Skeletal muscle cell (primary cell): ENCODE measurements at places on chromosomes 12 and 14.
A peak's percentile ranks its signal among the peaks of the same experiment; 100 is the strongest.

DNA sequence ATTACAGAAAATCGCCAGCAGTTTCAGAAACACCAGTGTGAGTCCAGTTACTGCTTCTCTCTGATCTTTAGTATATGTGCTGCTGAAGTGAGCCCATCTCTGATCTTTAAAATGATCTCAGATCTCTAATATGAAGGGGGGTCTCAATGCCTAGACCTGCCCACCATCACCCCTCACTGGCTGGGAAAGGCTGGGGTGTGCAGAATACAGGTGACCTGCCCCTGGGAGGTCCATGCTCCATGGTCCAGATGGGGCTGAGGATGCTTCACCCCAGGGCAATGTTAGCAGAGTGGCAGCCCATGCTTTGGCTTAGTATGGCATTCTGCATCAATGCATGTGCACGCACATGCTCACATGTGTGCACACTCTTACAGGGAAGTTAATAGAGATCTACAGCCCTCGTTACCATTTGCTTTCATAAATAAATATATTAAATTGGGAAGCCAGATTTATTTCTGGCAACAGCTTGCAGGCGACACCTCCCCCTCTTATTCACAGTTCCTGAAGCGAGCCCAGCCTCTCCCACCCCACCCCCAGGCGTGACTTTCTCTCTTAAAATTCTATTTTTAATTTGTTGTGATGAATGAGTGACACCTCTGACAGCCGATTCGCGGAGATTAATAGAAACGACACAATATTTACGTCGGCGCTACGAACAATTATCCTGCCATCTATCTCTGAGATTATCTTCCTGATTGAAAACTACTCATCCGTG is 104.7 kb upstream of the ESRRB start:
- DNase-seq: no peak

DNA sequence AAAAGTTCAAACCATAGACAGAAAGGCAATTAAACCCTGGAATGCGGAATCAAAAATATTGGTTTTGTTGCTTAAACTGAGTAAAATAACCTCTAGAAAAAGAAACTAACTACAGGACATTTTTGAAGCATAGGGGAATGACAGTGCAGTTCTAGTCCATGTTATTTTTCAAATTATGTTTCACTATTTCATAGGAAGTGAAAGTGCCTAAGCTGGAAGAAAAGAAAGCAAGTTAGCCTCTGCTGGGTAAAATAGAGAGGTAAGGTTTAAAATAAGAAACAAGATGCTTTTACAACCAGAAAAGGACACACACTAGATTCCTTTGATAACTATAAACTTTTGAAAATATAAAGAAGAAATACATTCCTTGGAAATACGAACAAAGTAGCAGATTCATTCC is 1.1 kb downstream of the CLECL1 start:
- DNase-seq: no peak

GRCh38 chr12:53056296-53056695 is 6.4 kb downstream of the TNS2 start:
- DNase-seq: no peak

DNA sequence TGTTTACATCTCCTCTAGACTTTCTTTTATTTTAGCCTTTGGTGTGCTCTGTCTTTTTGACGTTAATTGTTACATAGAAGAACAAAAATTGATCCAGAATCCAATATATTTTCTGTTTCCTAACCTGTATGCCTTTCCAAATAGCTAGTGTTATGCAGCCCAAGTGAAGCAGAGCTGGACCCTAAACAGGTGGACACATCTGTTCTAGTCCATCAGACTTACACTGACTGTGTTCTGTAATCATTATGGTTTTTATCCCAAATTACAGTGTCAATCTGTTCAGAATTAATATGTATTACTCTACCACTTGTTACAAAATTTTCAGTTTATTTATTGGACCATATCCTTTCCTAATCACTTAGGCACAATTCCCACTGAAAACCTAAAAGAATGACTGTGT is 176.8 kb upstream of the FOXG1 start:
- no peak for DNase-seq

DNA sequence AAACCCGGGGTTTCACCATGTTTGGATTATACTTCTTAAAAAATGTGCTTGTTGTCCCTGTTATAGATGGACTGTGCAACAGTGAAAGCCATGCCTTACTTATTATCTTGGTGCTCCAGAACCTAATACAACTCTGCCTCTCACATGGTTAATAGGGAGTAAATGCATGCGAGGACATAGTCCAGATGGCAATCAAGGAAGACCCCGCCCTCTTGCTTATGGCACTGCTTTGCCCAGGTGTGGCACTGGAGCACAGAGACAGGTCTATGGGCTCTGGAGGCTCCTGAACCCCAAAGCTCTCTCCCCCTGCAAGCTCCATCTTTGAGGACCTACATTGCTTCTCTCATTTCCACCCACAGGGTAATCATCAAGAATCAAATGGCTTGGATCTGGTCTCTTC is 162.1 kb upstream of the NTF3 start:
- no peak for DNase-seq

DNA sequence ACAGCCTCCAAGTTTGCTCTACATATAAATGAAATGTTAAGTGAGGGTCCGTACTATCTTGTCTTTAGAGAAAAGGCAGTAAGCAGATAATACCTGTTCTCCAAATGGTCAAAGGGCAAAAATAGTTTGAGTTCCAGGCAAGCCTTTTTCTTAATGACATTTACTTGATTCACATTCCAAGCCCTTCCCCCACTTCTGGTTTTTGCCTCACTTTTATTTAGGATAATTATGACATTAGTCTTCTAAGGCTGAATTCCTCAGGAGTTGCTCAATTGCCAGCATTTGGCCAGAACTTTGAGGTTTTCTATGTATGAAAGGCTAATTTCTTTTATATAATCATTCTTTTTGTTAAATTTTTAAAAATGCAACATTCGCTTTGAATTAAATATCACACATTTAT is 62.5 kb upstream of the DUSP6 start:
- DNase-seq: no peak

DNA sequence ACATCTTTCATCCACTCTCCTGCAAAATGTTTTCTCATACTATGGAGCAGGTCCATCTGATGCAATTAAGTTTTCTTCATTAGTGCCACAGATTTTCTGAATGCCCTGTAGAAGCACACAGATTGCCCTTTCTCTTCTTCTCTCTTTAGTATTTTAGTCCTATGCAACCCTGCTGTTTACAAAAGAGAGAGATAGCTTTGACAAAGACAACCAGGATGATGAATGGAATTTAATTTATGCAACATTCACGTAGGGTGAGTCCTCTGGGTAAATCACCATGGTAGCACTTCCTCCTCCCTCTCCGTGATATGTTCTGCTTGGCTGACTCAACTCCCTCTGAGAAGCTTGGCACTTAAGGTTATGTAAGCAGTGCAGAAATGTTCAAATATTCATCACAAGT is 400.9 kb upstream of the PDE3A start:
- DNase-seq: peak; percentile 97

GRCh38 chr14:96198430-96199130 is 6.1 kb upstream of the BDKRB2 start:
- no peak for DNase-seq

DNA sequence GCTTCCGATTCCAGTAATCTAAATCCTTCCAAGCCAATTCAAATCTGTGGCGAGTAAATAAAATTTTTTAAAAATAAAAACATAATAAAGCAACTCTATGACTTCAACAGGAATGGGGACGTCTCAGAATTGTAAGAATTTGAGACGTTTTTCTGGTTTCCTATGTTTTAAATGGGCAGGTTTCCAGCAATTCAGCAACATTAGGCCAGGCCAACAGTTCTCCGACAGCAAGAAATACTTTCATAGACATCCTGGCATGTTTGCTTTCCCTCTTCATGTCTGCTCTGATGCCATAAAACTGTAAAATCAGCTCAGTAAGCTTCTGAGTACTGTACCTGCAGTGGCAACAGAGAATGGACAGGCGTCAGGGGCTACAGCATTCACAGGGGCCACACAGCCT is 35.8 kb upstream of the DICER1 start:
- no peak for DNase-seq

DNA sequence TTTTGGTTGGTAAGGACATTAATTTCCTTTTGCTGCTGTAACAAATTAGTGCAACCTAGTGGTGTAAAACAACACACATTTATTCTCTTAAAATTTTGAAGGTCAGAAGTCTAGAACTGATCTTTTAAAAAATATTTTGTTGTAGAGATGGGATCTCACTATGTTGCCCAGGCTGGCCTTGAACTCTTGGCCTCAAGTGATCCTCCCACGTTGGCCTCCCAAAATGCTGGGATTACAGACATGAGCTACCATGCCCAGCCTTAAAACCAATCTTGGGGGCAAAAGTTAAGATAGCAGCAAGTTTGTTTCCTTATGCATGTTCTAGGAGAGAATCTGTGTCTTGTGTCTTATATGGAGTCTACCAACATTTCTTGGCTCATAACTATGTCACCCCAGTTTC is 55.8 kb downstream of the MIA2 start:
- DNase-seq: no peak

DNA sequence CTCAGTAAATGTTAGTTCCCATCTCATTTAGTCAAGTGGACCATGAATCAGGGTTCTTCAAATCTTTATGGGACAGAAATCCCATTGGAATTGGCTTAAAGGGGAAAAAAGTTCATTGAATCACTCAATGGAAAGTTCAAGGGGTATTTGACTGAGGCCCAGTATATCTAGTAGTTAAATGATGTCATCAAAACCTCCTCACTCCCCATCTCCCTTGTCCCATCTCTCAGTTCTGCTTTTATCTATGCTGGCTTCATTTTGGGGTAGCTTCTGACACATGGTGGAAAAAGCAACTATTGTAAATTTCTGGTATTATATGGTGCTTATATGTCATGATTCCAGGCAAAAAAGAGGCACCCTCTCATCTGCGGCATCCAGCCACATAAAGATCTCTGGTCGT is 51.9 kb downstream of the DAAM1 start:
- DNase-seq: no peak

GRCh38 chr12:9753498-9753897 is 7.2 kb downstream of the CD69 start:
- DNase-seq: no peak

GRCh38 chr12:18975933-18976332 is 153.6 kb upstream of the PLEKHA5 start:
- DNase-seq: no peak

GRCh38 chr14:81366214-81366613 is 33.9 kb downstream of the STON2 start:
- no peak for DNase-seq

- no peak for DNase-seq
Observed at GRCh38 chr14:100093319-100093718, 28.1 kb downstream of the EVL start.

DNA sequence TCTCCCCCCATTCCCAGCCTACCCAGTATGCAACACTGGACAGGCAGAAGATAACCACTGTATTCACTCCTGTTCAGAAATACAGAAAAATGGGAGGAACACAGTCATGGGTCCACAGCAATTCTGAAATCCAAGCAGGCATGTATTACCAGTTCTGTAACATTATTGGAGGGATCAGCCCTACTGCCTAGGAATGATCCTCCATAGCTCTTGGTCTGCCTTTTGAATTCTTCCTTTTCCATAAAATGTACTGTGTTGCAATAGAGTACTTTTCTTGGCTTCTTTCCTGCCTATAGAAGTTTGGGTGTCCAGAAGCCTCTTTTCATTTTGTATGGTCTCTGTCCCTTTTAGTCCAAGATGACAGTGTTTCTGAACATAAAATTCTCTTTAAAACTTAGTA is 46.5 kb downstream of the SPATS2 start:
- DNase-seq: peak; percentile 20

DNA sequence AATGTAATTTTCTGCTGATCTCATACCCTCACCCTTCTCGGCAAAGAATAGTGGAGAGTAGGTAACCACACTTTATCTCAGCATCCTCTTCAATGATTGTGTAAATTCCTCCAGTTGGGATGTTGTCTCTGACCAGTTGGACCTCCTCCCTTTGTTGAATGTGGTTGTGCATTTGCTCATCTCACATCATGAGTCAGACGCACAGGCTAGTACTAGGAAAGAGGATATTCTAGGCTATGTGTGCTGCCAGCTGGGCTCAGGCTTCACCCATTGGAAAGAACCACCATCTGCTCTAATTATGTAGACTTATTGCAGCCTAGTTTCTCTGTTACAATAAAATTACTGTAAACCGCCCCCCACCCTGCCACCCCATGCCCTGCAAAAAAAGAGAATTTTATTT is 90.3 kb downstream of the LMO3 start:
- no peak for DNase-seq

GRCh38 chr12:124480469-124481256 is 86.7 kb downstream of the NCOR2 start:
- no peak for DNase-seq

DNA sequence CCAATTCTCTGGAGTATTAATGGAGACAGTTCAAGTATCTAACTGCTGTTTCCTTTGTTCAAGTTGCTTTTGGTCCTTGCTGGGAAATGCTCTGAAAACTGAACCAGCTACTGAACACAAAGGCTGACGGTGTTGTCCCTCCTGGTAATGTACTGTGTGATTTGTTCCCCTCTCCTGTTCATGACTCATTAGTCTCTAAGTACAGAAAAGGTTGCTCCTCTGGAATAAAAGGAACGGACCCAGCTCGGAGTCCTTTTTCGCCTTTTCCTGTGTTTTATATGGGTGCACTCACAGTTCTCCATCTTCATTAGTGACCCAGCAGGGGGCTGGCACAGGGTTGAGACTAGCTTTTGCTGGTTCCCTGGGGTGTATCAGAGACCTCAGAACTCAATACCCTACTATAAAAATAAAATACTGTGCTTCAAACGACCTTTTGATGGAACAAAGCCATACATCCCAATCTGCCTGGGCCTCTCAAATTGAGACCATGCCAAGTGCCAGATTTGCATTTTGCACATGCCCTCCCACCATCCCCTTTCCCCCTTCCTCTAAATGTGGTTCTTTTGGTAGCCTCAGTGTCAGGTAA is 269.7 kb downstream of the RAD51B start:
- DNase-seq: peak; percentile 62

- DNase-seq: no peak
Observed at GRCh38 chr14:106662936-106663550, 1136.7 kb downstream of the TMEM121 start.

DNA sequence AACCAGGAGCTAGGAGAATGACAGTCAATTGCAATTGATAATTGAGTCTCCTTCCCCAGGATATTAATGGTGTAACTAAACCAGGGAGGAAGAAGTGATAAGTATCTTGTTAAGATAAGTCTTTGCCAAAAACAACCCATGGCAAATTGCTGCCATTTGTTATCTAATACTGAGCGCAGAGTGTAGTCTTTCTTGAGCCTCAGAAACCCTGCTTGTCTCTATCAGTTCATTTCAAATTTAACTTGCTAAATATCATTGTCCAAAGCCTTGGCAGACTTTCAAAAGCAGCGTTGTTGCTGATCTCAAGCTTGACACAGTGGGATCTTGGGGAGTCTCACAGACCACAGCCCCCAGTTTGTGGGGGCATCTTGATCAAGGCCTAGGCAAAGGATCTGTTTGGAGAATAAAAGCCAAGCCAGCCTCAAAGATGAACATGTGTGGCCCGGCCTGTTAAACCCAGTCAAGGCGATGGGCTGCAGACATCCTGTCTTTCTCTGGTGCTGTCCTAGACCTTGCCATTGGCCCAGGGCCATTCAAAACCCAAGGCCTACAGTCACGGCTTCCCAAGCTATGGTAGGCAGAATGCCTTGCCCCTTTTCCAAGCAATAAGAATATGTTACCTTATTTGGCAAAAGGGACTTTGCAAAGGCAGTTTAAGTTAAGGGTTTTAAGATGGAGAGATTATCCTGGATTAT is 164.2 kb downstream of the CHST11 start:
- no peak for DNase-seq
